Right renal pelvis (tissue), 4 donors: ENCODE measurements at places on chromosomes 6 and 20. TPM values are rescaled to one million over a fixed set of nuclear protein-coding genes. Genes with fewer than 3 reads are reported as not detected.

DNA sequence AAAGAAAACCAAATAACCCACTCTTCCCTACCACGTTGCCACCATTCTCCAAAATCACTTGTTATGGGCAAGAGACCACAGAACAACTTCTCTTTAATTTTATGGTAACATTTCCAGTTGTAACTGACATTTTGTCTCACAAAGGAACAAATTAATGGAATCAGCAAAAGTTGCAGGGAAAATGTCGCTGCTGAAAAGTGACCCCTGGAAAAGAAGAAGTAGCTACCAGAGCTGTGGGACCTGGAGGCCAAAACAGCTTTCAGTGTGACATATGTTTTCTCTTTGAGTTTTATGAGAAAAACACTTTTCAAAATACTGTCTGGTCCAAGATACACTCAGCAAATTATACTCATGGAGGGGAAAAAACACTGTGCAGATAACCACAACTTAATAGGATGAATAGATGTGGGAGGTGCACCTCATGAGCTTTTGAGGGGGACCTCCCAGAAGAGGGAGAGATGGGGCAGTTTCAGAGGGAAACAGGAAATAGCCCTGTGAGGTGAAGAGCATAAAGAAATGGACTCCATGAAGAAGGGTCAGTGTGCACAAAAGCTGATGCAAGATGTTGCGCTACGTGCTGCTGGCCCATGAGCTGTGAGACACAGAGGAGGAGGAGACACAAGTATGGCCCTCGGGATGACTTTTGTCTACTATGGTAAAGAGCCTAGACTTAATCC is 87.3 kb downstream of the DTNBP1 start:
- DNase-seq = no peak

- no peak for DNase-seq
Measured at GRCh38 chr6:114106020-114106419, 135.1 kb upstream of the HDAC2 start.

DNA sequence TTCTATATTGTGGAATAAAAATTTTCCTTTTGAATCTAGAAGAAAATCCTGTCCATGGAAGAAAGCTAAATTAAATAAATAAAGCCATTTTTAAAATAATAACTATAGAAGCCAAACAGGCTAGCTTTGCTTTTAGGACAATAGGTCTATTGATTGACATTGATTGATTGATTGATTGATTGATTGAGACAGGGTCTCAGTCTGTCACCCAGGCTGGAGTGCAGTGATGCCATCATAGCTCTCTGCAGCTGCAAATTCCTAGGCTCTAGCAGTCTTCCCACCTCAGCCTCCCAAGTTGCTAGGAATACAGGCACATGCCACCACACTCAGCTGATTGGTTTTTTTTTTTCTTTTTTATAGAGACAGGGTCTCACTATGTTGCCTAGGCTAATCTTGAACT is 97.9 kb downstream of the COL12A1 start:
- DNase-seq = no peak

- DNase-seq = no peak
Measured at GRCh38 chr6:29619578-29620160, 13.3 kb downstream of the GABBR1 start.

GRCh38 chr6:7887278-7887991 is 23.2 kb downstream of the TXNDC5 start:
- DNase-seq = no peak

DNA sequence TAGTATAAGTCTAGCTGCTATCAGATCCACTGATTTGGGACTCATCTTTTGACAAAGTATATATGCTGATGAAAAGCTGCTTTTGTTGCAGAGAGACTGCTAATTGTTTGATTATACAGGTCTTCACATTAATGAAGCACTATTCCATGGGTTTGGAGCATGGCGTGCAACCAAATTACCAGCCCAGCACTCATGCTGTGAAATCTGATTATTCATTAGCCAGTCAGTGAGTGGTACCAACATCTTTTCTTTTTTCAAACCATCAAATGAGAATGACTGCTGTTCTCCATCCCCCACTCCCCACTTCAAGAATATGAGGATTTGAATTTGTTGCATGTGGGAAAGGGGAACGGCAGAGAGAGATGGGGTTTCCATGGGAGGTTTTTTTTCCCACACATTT is 91.3 kb downstream of the ID4 start:
- no peak for DNase-seq

GRCh38 chr6:100116411-100117194 is 122.6 kb upstream of the MCHR2 start:
- peak; percentile 52 for DNase-seq

GRCh38 chr20:52922436-52922835 is 49.7 kb upstream of the TSHZ2 start:
- DNase-seq = no peak

DNA sequence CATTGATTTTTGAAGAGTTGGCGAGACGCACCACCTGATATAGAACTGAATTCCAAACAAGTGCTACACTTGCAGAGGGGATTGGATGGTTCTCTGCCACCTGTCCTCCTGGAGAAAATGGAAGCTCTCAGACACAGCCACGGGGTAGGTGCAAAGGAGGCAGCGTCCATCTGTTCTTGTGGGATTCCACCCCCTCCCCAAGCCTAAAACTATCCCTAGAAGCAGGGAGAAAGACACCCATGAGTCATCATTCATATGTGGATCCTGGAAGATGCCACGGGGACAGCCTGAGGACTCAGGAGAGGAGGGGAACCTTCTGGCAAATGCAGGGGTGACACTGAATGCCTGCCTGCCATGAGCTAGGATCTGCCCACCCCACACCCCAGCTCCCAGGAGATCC is 171.3 kb upstream of the CST7 start:
- DNase-seq = no peak

GRCh38 chr6:6587696-6588063 is 840 bp upstream of the LY86 start:
- DNase-seq = no peak

- DNase-seq = no peak
Measured at GRCh38 chr6:103570431-103570830, 1289.3 kb downstream of the HACE1 start.

- no peak for DNase-seq
Measured at GRCh38 chr6:161921602-161922395, 647.9 kb upstream of the AGPAT4 start.

- DNase-seq = no peak
Measured at GRCh38 chr6:169830876-169831275, 79.5 kb downstream of the ERMARD start.

DNA sequence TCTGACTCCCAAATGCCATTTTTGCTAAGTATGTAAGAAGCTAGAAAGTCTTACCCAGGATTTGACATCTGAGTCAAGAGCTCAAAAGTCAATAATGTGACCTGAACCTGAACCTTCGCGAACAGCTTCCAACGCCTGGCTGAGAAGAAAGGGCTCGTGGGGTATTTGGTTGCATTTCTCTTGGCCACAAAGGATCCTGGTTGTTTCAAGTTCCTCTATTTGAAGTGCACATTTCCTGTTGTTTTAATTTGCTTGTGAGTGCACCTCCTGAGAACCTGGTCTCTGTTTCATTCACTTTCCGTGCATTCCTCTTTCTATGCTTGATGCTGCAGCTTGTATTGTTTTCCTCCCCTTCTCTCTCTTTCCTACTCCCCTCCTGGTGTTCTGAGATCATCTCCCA is 212.5 kb downstream of the FOXA2 start:
- DNase-seq = no peak

DNA sequence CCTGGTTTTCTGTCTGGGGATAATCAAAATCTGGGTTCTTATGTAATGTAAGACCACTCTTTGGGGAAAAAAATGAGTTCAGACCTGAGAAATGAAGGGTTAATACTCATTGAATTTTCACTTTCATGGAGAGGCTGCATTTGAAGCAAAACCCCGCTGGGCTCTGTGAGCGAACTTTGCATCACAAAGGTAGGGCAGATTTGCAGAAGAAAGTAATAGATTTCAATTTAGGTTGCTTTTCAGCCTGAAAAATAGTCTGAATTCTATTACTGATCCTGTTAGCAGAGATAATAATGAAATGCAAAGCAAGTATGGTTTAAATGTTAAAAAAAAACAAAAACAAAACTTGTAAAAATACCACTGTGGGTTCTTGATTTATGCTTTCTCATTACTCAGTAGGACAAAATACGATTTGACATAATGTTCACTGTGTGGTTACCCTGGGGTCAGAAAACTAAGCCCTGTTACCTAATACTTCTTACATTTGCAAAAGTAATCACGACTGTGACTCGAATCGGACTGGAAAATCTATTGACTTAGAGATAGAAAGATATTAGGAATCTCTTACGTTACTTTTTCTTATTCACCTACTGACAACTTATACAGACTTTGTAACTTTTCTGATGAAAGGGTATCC is 72.2 kb downstream of the UST start:
- no peak for DNase-seq

GRCh38 chr6:106648651-106649308 is 19.4 kb downstream of the QRSL1 start:
- DNase-seq = no peak

DNA sequence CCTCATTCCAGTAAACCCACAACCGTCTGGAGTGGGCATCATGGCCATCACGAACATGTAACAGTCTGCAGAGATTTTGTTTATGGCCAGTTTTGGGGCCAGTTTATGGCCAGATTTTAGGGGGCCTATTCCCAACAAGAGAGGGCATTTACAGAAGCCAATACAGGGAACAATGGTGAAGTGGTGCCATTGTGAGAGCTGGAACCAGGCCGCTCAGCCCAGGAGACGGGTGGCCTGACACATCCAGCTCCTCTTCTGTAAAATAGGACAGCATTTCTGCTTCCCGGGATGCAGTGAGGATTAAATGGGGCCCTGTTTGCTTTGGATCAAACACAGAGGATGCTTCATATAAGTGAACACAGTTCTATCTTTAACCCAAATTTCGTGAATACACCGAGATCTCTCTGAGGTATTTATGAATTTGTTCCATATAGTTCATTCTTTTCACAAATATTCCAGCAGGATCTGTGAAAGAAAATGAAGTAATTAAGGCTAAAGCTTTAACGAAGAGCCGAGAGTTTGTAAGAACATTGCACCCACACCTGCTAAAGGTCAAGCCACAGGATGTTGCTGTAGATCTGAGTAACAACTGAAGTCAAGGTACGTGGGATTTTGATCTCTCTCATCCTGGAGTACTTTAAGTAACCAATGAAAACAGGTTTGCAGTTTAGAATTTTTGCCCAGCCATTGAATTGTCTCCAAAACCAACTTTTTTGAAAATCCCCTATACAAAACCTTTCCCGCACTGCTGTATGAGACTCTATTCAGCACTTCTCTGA is 14.5 kb upstream of the SIRPG start:
- no peak for DNase-seq

DNA sequence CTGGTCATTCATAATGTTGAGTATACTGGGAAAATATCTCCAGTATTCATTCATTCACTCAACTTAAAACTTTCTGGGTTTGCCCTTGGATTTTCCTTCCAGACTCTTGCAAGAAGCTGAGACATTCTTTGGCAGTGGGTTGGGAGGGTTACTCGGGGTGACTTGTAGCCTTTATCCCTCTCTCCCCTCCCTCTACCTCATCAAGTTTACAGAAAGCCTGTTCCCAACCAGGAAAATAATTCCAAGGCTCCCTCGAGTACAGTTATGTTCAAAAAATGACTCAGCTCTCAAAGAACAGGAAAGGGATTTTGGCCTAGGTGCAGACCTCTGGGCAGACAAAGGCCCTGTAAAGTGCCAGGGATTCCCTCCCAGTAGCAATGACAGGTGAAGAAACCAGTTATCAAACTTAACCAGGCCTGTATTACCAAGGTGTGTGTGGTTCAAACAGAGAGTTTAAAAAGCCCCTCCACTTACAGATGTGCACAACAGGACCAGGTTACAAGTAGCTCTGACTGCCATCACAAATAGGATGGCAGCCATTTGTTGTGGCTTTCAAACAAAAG is 22.2 kb downstream of the FKBP1A start:
- no peak for DNase-seq

DNA sequence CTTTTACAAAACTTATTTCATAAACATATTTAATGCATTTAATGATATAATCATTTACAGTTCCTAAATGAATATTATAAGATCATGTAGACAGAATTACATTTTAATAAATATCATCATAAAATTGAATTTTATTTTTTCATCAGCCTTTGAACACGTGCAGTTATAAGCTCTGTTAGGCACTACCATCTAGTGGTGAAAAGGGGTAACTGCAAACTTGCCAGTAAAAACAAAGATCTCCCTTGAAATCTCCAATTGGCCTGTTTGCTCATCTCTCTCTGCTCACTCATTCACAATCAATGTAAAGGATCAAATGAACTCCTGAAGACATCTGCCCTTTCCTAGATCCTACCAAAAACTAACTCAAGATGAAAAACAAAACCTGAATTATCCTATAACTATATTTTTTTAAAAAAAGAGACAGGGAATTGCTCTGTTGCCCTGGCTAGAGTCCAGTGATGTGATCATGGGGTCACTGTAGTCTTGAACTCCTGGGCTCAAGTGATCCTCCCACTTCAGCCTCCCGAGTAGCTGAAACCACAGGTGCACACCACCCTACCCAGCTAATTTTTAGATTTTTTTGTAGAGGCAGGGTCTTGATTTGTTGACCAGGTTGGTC is 31.7 kb downstream of the SAMHD1 start:
- DNase-seq = peak; percentile 35

DNA sequence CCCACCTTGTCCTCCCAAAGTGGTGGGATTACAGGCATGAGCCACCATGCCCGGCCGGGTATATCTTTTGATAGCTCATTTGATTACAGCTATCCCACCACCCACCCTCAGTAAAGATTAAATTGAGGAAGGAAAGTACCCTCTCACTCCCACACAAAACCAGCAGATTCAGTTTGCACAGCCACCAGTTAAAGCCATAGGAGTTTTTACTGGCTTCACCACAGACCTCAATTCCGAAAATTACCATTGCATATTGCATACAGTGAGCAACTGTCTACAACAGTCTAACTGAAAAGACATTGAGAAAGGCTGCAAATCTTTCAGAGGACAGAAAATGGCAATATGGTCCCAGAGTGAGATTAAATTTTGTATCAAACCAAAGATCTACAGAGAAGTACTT is 34.9 kb downstream of the ESF1 start:
- no peak for DNase-seq

DNA sequence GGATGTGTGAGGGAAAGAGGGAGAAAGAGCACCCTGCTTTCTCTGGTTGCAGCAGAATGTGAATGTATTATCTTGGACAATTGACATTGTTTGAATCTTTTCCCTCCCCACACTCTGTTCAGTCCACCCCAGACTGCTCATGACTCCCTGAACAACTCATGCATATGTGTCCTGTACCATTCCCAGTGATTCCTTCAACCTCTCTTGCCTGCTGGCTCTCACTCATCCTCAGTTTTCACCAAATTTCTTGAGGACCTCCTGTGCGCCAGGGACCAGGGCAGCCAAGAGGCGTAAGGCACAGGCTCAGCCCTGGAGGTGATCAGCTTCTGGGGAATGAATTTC is 5.4 kb downstream of the NOX3 start:
- DNase-seq = no peak

- DNase-seq = no peak
Measured at GRCh38 chr6:28956331-28956730, 32.5 kb upstream of the TRIM27 start.

- DNase-seq = no peak
Measured at GRCh38 chr6:149231778-149232177, 85.7 kb upstream of the TAB2 start.

Gene LZTS3
- polyA plus RNA-seq = 14.4 TPM

Gene RIPPLY2
- polyA plus RNA-seq = not detected

Gene MAP3K5
- 6.0 TPM for polyA plus RNA-seq

Gene FIG4
- polyA plus RNA-seq = 28.1 TPM

Gene ZSCAN16
- polyA plus RNA-seq = 12.3 TPM

Gene KCNK16
- not detected for polyA plus RNA-seq

Gene DPPA5
- polyA plus RNA-seq = not detected

Gene ZBP1
- polyA plus RNA-seq = not detected

Gene FOXC1
- polyA plus RNA-seq = 97.0 TPM

Gene MOCS1
- polyA plus RNA-seq = 14.5 TPM
